ENCODE measurements at places on chromosomes 5 and 9.

DNA sequence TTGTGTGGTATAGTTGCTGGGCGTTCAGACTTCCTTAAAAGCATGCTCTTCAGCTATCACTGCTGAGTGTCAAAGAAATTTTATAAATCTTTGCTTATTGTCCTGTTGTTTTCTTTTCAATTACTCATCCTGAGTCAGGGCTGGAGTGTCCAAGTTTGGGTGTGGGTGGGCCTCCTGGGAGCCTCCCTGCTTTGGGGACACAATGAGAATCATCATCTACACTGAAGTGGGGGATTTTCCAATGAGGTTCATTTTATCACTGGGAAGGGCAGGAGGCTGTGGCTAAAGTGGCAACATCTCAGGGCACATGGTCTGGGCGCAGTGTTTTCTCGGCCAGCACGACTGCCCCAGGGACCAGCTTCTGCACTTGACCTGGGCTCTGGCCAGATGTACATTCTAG lies 19.5 kb downstream of the GFPT2 start:
- no peak for DNase-seq

GRCh38 chr5:73126381-73126780 lies 6.0 kb downstream of the TMEM171 start:
- no peak for DNase-seq

- no peak for DNase-seq
Observed at GRCh38 chr9:135570456-135570855, 8.9 kb downstream of the PAEP start.

DNA sequence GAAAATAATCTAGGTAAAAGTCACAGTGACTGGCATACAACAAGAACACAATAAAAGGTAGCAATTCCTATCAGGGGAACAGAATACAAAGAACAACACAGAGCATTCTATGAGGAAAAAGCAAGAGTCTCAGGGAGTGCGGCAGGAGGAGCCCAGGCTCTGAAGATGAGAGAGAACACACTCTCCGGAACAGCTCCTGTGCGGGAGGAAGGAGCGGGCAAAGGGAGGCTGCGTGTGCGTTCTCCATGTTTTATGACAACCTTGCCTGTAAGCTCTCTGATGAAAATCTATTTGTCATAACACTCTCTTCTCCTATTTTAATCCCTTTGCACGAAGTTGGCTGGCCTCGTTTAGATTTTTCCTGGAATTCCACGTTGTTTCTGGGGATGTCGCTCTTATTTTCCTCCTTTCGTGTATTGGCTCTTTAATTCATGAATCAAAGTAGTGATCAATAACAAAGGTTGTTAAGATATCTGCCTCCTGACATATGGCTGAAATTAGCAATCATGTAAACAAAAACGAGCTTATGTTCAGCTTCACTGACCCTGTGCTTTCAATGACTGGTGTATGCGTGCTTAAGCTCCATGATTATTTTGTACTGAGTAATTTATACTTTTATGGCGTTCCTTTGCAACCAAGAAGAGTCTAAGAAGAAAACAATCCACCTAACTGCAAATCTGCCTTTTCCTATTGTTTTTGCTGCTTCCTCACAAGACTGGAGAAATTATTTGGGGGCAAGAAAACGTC lies 109.5 kb downstream of the MYO10 start:
- DNase-seq: no peak

DNA sequence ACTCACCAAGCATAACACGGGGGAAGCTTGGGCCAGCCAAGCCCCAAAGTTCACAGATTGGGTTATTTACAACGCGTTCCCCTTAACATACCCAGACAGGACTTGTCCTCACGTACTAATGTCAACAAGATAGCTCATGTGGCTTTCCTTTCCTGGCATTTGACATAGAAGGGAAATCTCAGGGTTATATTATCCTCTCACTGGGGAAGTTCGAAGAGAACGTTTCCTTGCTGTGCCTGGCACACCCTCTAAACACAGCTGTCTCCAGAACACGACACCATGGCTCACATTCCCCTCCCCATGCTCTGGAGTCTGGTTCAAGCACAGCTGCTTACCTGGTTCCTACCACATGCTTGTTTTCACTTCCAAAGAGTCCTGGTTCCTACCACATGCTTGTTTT lies 46.8 kb upstream of the OTULINL start:
- no peak for DNase-seq

GRCh38 chr9:34651876-34652601 lies at the start of gene IL11RA:
IL11RA (plus strand) TSS chr9:34652185; CDS start chr9:34655218, 3,033 bp downstream.
- no peak for DNase-seq

- DNase-seq: no peak
Observed at GRCh38 chr5:71834601-71835000, 115.5 kb downstream of the CARTPT start.

DNA sequence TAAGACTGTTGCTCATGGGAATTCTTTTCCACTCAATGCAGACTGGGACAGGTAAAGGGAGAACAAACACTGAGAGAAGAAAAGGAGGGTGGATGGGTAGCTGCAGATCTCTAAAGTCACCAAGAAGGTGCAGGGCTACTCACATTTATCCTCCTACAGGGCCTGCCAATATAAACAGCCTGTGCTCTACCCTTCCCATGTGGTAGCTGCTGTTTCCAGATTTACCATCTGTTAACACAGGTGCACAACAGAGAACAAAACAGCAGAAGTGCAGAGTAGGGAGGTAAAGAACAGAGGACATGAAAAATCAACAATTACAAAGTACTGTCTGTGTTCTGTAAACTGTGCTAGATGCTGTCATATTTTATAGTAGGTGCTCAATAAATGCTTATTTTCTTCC lies 26.0 kb downstream of the JAKMIP2 start:
- no peak for DNase-seq

DNA sequence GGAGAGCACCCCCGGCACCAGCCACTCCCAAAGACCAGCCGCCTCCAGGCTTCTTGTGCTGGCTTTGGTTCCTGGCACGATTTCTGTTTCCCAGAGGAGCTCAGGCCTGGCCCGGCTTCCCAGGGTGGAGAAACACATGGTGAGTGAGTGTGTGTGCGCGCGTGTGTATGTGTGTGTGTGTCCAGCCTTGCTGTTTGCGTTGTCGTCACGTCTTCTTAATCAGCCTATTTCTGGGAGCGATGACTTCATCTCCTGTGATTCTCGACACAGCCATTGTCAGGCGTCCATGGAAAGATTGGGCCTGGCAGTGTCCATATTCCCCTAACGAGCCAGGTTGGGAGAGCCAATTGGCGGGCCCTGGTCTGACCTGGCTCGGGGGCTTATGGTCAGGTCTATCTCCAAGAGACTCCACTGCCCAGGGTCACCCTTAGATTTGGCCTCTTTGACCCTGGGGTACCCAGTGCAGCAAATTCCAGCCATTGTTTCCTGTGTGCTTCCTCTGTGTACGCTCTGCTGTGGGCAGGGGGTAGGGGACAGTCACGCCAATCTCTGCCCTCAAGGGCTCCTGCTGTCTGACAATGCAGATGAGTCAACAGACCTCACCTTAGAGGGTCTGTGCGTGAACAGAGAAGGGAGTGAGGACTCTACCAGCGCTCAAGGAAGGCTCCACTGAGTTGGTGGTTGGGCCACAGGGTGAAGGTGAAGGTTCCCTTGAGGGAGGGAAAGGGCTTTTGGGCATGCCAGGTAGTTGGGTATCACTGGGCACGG lies 73.8 kb downstream of the DAB2IP start:
- no peak for DNase-seq
